ENCODE measurements at places on chromosomes 3 and 15. TPM values are rescaled to one million over a fixed set of nuclear protein-coding genes. Genes with fewer than 3 reads are reported as not detected.

INSYN1 gene
- polyA plus RNA-seq = 10.3 TPM

GABRR3 gene
- not detected for polyA plus RNA-seq

SLC12A1 gene
- polyA plus RNA-seq = 0.03 TPM

CCDC39 gene
- polyA plus RNA-seq = 0.37 TPM

TMEM40 gene
- polyA plus RNA-seq = 1.5 TPM

CYP8B1 gene
- not detected for polyA plus RNA-seq

HERC2 gene
- polyA plus RNA-seq = 38.0 TPM

ADIPOQ gene
- polyA plus RNA-seq = 0.71 TPM

PLA2G4D gene
- polyA plus RNA-seq = 0.16 TPM

KBTBD13 gene
- not detected for polyA plus RNA-seq
